ENCODE measurements at places on chromosomes 12 and 14. TPM values are rescaled to one million over a fixed set of nuclear protein-coding genes. Genes with fewer than 3 reads are reported as not detected.

Gene PA2G4
- total RNA-seq: 213 TPM

DNA sequence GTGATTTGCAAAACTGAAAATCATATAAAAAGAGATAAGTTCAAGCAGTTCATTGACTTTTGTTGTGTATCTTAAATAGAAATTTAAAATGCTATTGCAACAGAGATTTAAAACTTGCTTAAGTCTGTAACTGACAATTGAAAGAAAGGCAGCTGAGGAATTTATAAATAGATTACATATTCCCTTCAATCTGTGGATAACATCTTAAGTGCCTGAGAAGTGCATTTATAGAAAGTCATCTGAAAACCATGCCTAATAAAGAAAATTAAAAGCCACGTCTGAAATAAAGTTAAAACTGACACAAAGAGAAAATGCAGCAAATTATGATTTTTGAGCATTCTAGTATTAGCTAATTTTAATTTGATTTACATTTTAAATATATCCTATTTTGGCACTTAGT lies 479.8 kb downstream of the MDGA2 start:
- no peak for DNase-seq

DNA sequence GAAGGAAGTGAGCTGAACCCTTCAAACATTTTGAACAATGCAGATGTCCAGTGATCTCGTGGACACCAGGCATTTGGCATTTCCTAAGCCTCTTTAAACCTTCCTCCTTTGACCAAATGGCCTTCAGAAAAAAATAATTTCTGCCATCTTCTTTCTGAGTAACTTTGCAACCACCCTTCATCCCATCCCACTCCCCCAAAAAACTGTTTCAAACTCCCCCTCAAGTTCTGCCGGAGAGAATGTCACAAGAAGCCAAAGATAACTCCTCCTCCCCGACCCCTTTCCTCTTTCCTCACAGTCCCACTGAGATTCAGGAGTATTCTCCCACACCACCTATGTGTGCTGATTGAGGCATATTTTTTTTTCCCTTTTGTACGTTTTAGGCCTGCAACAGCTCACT lies 1.7 kb downstream of the KSR2 start:
- no peak for DNase-seq

Gene WSCD2
- 1.4 TPM for total RNA-seq

GRCh38 chr12:61138415-61138759 lies 1121.8 kb upstream of the USP15 start:
- DNase-seq: no peak
